ENCODE measurements at places on chromosomes 3 and 15.

DNA sequence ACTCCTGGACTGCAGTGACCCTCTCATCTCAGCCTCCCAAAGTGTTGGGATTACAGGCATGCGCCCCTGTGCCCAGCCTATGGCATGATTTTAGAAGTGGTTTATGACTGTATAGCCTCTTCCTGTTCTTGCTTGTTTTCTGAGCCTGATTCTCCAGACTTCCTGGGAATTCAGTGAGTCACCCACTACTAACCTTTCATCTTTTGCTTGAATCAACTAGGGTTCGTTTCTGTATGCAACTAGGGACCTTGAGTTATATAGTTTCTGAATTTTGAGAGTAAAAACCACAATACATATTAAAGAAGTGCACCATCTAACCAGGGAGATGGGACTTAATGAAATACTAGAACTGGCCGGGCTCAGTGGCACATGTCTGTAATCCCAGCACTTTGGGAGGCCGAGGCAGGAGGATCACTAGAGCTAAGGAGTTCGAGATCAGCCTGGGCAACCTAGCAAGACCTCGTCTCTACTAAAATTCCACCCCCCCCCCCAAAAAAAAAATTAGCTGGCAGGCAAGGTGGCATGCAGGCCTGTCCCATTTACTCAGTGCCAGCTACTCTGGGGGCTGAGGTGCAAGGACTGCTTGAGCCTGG, 76.0 kb downstream of the ZNF609 start:
- no peak for DNase-seq

DNA sequence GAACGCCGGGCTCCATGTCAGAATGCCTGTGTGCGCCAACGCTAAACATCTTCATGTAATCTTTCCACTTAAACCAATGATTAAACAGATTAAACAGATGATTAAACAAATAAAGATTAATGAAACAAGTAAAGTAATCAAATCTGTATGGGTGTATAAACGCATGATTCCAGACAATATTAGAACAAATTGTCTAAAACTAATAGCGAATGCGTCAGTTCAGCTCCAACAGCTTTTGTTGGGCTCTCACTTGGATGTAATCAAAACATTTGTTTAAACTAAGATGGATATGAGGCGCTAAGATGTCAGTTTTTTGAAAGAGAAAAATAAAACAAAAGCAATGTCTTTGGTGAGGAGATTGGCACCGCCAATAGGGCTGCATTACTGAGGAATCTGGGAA, 299.1 kb upstream of the TLE3 start:
- no peak for DNase-seq

- DNase-seq: no peak
These were observed 119.5 kb downstream of the CHST2 start for GRCh38 chr3:143239031-143239430.

DNA sequence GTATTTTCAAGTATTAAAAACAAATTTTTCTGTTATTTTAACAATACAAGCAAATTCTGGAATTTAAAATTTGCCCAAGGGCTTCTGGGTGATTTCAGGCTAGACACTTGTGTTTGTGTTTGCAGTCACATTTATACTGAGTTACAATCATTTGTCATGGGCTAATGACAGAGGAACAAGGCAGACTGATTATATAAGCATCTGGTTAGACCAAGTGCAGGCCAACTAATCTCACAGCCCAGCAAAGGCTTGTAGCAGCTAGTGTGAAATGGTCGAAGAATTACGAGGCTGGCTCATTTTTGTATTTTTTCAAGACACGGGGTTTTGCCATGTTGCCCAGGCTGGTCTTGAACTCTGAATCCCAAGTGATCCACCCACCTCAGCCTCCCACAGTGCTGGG, 52.1 kb downstream of the CMTM8 start:
- DNase-seq: no peak

GRCh38 chr15:69823223-69823907, 274.4 kb downstream of the TLE3 start:
- no peak for DNase-seq

GRCh38 chr3:98172621-98173020, 6.1 kb downstream of the OR5H15 start:
- DNase-seq: no peak

DNA sequence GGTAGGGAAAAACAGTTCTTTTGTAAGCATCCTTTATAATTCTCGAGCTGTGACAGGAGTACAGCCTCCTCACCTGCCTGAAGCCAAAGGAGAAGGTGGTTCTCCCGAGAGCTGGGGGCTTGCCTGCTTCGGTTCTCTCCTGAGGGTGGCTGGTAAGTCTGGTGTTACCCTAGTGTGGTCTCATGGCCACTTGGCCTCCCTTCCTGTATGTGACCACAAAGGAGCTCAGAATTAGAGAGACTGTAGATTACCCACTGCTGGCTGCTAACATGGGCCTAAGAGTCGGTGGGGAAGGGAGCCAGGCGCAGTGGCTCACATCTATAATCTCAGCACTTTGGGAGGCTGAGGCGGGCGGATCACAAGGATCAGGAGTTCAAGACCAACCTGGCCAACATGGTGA, 12.6 kb downstream of the PDHB start:
- DNase-seq: no peak

DNA sequence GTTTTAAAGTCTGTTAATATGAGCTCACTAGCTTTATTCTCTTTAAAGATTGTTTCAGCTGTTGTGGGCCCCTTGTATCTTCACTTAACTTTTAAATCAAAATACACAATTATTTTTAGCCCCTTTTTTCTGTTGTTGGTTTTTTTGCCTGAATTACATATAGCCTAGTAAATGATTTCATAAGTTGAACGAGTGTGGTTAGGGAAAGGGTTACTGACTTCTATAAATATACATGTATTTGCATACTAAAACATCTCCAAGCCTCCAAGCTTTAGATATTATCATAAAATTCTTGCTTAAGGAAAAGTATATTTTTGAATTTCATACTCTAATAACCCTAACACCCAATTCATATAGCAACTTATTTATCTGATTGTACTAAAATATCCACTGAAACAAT, 73.2 kb upstream of the ARL6 start:
- no peak for DNase-seq

- DNase-seq: no peak
These were observed 702.6 kb upstream of the ROBO1 start for GRCh38 chr3:80470433-80470832.

- DNase-seq: no peak
These were observed 102.2 kb downstream of the CD47 start for GRCh38 chr3:107988460-107989175.

DNA sequence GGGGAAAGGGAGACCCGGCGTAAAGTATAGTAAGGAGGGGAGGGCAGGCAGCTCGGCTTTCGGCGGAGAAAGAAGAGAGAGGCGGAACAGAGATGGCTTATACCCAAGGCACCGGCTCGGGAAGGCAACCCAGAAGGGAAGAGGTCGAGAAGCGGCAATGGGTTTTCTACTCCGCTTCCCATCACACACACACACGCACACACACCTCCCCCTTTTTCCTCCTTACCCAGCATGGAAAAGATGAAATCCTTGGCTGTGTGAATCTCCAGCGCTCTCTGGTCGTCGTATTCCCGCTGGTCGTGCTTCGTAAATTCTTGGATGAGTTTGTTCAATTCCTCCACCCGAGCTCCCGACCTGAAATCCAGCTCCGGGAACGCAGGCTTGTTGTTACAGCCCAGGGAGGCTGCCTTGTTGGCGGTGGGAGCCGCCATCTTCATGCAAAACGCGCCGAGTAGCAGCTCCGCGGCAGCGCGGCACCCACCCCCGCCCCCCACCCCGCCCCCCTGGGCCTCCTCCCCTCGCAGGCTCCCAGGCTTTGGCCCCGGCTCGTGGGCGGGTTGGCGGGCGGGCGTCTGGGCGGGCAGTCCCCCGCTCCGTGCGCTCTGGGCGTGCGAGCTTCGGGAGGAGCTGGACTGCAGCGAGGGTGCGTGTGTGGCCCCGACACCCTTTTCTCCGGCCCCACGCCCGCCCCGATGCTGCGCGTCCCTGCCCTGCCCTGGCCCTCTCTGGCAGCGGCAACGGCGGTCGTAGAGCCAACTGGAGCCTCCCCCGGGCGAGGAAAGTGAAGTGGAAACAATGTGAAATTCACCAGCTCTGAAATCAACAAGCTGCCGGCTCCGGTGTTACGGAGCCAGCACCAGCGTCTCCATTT, at the start of gene MB21D2:
TSS of gene MB21D2 (minus strand) at position 453 of the 871 bp plus-strand sequence. CDS start at position 437, 16 bp downstream.
- peak; percentile 77 for DNase-seq

DNA sequence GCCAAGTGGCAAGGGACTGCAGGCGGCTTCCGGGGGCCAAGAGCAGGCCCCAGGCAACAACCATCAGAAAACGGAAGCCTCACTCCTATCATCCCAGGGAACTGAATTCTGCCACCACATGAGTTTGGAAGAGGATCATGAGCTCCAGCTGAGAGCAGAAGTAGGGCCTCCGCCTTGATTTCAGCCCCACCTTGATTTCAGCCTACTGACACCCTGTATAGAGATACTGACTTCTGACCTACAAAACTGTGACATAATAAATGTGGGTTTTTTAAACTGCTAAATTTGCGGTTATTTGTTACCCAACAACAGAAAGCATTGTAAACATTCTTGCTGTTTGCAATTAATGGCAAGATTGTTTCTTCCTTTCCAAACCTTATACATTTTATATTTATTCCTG, 21.6 kb upstream of the RARRES1 start:
- DNase-seq: no peak

DNA sequence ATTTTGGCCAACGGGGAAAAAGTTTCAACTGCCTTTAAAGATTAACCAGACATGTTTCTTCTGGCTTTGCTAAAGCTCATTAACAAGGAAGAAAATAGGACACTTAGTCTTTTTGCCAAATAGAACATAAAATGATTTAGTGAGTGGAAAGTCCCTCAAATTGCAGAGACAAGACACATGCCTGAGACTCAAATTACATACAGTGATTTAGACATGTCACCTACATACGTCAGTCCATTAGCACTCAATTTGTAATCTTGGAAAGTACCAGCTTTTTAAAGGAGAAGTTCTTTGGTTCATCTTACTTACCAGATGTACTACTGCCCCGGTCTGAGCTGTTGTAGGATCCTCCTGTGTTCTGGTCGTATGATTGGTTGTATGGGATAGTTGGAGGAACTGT, 1134.2 kb downstream of the ROBO1 start:
- no peak for DNase-seq

- DNase-seq: no peak
These were observed 86.1 kb downstream of the UNC13C start for GRCh38 chr15:54064365-54064764.

DNA sequence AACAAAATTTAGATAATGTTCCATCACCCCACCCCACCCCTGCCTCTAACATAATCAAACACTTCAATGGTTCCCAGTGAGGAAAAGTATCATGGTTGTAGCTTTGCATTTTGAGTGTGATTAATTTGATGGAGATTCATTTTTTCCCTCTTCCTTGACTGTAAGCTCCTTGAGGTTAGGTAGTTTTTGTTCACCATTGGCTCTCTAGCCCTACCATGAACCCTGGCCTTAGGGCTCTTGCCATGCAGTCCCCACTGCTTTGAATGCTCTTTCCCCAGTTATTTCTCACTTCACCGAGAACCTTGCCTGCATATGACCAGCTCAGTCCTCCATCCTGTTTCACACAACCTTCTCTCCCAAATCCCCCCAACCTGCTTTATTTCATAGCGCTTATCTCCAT, 5.0 kb upstream of the MBNL1 start:
- DNase-seq: no peak

DNA sequence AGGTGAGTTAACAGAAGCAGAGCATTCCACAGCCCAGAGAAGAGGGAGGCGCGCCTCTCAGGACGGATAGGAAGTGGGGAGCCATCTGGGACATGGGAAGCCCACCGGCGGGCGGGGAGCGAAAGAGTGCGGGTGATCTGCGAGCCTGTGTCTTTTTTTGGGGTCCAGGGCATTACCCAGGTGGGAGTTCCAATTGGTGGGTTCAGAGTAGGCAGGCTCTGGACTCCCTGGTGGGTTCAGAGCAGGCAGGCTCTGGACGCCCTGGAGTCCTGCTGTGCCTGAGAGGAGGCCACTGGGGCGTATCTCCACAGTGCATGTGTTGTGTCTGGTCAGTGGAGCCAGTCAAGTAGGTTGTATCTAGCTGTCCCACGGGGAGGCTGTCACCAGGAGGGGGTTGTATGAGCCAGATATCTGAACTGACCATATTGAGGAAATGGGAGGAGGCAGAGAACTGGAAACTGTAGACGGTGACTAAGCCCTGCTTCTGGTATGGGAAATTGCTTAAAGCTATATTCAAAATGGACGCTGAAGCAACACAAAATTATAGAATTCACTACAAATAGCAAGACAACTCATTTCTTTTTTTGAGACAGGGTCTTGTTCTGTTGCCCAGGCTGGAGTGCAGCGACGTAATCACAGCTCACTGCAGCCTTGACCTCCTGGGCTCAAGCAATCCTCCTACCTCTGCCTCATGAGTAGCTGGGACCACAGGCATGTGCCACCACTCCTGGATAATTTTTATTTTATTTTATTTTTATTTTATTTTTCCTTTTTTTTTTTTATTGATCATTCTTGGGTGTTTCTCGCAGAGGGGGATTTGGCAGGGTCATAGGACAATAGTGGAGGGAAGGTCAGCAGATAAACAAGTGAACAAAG, 34.5 kb upstream of the CHST2 start:
- DNase-seq: no peak

DNA sequence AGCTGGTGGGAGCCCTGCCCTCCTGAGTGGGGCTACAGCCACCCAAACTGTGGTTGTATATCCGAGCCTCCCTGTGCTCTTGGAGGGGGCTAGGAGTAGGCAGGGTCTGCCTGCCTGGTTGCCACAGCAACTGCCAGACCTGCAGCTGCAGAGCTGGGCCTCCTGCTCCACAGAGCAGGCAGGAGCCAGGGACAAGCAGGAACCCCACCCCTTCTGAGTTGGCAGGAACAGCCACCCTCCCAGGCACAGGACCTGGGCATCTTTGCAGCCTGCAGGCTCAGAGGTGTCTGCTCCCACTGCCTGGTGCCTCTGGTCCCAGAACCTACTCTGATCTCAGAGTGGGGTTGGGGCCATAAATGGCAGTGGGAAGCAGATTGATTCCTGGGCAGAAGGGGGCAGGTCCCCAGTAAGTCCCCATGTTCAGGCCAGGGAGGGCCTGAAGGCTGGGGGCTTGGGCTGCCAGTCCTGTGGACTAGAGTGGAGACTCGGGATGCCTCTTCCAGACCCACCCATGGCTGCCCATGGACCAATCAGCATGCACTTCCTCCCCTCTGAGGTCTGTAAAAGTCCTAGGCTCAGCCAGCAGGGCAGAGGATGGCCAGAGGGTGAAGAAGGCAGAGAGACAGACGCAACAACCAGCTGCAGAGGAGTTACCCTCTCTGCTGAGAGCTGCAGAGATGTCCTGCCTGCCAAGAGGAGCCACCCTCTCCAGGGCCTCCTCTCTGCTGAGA, 10.3 kb upstream of the LRRC31 start:
- no peak for DNase-seq

- no peak for DNase-seq
These were observed 612 bp downstream of the UBA5 start for GRCh38 chr3:132660811-132661070.

- no peak for DNase-seq
These were observed 25.2 kb downstream of the PAQR5 start for GRCh38 chr15:69323893-69324430.

- no peak for DNase-seq
These were observed 1169.1 kb upstream of the EPHA6 start for GRCh38 chr3:95645291-95645690.

GRCh38 chr3:49930922-49931321, 1.3 kb upstream of the MON1A start:
- no peak for DNase-seq

GRCh38 chr3:127720985-127721935, 48.5 kb downstream of the ABTB1 start:
- DNase-seq: no peak

GRCh38 chr3:184341925-184342324, 4.5 kb downstream of the FAM131A start:
- DNase-seq: no peak
